ENCODE measurements at places on chromosomes 5 and 9. TPM values are rescaled to one million over a fixed set of nuclear protein-coding genes. Genes with fewer than 3 reads are reported as not detected.

Gene SOHLH1
- not detected for polyA plus RNA-seq

Gene SLCO4C1
- 32.8 TPM for polyA plus RNA-seq

Gene ARHGEF39
- 10.0 TPM for polyA plus RNA-seq

Gene UBAP2
- 43.5 TPM for polyA plus RNA-seq

Gene TNFAIP8
- 26.0 TPM for polyA plus RNA-seq

Gene MARCOL
- polyA plus RNA-seq, result not detected

Gene SUSD3
- polyA plus RNA-seq, result 11.4 TPM

- no peak for DNase-seq
These were observed 365.2 kb downstream of the PDE4D start for GRCh38 chr5:59528202-59528862.

DNA sequence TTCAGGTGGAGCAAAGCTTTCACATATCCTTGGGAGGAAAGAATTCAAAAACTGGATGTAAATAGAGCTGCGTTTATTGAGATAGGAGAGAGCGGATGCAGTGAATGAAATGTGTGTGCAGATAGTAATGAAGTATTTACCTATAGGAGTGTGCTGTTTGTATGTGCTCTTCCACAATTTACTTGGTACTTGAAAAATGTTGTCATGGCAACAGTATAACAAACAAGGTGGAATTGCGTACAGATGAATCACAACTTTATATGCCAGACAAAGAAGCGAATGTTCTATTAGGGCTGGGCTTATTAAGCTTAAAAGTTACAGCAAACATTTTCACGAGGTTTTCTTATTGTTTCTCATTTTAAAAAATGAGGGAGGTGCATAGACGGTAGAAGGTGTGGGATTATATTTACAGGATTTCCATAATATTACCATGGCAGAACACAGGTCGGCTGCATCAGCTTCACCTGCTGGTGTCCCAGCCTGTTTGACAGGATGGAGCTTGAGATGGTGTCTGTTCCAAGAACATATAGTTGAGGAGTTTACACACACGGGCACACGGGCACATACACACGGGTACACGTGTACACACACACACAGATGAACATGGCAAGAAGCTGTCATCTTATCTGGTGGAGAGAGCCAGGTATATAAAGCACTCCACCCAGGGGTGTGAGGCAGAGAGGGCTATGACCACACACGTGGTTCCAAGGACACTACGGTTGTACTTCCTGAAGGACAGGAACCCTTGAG, 155.7 kb downstream of the RMI1 start:
- DNase-seq, result no peak

GRCh38 chr9:132171702-132172101, 9.8 kb downstream of the NTNG2 start:
- no peak for DNase-seq

GRCh38 chr5:28750251-28750650, 1711.9 kb upstream of the CDH9 start:
- DNase-seq, result no peak

DNA sequence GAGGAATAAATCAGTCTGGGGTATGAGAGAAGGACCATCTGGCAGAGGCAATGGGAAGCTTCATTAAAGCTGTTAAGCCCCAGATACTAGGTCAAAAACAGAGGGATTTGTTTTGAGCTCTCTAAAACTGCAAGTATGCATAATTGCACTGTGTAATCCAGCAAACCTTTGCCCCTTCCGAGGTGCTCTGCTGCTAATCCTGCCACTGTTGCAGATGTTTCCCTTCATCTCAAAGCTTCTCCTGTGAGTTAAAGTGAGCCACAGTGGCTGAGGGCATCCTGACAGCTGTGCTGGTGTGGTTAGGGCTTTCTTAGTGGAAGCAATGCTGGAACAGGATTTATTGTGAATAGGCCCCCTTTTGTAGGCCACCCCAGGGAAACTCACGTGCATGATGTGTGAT, 160.3 kb upstream of the TRPC7 start:
- DNase-seq, result no peak

DNA sequence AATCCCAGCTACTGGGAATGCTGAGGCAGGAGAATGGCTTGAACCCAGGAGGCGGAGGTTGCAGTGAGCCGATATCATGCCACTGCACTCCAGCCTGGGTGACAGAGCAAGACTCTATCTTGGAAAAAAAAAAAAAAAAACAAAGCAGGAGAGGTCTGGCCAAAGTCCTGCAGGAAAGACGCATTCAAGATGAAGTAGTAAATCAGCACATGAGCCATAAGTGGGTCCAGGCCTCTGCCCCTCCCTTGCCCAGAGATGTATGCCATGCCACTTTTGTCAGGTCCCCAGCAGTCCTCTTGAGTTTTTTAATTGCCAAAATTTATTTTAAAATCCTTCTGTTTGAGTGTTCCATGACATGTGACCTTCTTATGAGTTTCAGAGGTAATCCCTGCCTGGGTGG, 8.5 kb upstream of the PHF19 start:
- DNase-seq, result no peak

- DNase-seq, result no peak
These were observed 25.9 kb upstream of the IDNK start for GRCh38 chr9:83596899-83597504.

DNA sequence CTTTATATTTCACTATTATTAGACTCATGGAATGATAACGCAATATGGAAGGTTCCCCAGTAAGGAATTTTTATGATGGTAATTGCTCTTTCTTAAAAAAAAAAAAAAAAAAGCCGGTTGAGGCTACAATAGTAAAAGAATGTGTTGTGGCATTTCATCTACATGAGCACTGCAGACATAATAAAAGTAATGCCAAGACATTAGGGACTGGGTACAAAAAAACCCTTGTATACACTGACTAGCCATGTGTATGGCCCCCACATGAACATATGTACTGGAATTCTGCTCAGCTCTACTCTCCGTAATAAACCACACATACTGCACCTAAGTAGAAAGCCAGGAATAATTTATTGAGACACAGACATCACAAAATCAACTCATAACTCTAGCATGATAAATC, 218.4 kb downstream of the ADAMTS6 start:
- DNase-seq, result no peak

DNA sequence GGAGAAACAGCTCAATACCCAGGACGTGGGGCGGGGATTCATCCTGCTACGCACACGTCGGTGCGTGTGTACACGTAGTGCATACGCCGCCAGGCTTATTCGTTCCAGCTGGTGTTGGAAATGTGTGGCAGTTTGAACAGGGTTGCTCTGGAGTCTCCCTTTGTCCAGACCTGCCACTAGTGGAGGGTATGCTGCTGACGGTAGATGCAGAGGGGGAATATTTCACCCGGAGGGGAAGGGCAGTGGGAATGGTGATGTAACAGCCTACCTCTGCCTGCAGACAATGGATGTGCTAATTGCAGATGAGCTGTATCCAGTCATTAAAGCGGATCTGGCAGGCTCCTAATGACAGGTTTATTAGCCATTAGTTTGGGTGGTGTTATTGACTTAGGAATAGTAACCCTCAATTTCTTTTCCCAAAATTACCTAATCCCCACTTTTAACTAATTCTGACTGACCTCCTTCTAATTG, 142.7 kb downstream of the PAX5 start:
- DNase-seq, result no peak

GRCh38 chr5:175718401-175719108, 60.7 kb downstream of the HRH2 start:
- no peak for DNase-seq

DNA sequence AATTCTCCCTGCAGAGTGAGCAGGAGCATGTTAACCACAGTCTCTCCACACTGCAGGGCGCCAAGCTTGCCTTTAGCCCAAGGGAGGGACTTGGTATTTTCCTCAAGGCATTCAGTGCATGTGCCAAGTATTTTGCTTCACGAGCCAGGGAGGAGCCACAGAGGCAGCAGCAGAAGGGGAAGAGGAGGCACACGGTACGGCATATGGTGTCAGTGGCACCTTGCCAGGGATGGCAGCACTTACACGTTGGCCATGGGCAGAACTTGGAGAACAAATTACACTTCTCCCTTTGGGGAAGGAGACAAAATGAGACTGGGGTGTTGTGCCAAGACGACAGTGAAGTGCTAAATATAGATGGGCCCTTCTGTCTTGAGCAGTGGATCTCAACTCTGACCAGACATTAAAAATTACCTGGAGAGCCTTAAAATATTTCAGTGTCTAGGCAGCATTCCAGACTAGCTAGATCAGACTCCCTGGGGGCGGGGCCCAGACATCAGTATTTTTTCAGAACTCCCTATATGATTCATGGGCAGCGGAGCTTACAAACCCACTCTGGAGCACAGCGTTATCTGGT, 155.8 kb downstream of the DRD1 start:
- DNase-seq, result no peak

- DNase-seq, result no peak
These were observed 66.7 kb downstream of the SMIM23 start for GRCh38 chr5:171852255-171852681.

- no peak for DNase-seq
These were observed 153.3 kb upstream of the SLC12A2 start for GRCh38 chr5:127930311-127930710.

DNA sequence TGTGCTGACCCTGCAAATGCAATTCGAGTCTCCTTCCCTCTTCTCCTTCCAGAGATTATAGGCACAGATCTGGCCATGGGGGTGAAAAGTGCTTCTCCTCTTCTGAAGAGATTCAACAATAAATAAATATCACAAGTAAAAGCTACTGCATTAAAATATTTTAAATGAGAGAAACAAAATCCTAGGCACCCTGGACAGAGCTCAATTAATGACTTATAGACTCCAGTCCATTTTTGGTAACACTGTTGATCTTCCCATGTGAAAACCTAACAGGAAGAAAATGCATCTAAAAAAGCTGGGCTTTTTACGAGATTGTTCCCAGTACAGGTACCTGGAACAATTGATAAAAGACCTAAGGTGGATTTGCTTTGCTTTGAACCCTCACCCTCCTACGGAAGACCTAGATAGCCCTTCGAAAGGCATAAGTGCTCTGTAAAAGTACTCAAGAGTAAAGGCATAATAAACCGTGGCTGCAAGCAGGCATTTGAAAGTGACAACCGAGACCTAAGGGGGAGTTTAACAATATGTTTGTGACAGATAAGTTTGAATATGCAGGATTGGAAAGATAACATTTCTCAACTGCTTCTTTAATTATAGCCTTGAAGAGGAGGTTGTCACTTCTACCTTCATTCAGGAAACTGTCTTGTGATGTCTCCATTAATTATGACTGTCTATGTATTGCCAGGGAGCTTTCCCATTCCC, 29.4 kb upstream of the MED10 start:
- no peak for DNase-seq

GRCh38 chr5:143569722-143570567, 166.5 kb upstream of the NR3C1 start:
- no peak for DNase-seq

DNA sequence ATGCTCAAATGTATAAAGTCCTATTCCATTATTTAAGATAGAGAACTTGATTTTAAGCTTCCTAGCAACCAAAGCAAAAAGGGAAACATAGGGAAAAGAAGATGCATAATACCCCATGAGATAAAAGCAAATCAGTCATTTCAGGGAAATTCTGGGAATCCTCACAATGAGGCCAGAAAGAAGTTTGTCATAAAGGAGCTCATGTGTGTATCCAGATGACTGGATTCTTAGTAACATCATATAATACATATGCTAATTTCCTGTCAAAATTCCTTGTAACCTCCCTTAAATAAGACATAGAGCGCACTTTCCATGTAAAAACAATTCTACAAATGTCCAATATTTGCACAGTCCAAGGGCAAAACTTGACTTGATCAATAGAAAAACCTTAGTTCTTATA, 411.0 kb upstream of the WWC1 start:
- no peak for DNase-seq

- no peak for DNase-seq
These were observed 183.1 kb downstream of the PALM2AKAP2 start for GRCh38 chr9:109963079-109963478.

DNA sequence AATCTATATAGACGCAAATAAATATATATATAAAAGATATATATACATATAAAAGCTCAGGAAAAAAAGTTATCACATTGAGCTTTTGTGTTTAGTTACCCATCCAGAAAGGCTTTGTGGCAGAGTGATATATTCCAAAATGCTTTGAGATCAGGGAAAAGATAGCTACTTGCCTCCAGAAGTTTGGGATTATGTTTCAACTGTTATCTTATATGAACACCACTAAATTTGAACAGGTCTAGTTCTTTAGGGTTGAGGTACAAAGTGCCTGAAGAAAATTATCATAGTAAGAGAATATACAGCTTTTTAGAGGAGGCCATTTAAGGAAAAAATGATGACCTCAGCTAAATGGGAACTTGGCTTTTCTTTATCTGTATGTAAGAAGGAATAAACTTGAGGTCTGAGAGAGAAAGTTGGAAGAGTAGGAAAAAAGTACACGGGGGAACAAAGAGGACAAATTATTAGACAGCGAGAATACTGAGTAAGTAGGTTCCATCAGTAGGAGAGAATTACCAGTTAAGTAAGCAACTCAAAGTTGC, 2.4 kb downstream of the ERP44 start:
- DNase-seq, result no peak

GRCh38 chr9:108746864-108747263, 108.9 kb downstream of the ACTL7B start:
- no peak for DNase-seq

DNA sequence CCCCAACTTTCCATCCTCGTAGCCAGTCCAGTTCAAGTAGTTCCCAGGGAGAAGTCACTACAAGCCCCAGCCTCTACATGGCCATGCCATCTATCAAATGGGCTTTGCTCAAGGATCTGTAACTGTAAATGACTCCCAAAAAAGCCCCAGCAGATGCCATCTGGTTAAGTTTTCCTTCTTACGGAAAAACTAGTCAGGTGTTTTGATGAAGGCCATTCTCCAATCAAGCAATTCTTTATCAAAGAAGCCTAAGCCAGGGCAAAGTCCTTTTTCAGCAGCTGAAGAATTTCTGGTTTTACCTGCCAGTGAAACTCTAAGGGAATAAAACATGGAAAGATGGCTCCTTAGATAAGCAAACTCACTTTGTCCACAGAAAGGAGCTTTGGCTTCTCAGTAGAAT, 21.9 kb upstream of the ZNF622 start:
- DNase-seq, result no peak

DNA sequence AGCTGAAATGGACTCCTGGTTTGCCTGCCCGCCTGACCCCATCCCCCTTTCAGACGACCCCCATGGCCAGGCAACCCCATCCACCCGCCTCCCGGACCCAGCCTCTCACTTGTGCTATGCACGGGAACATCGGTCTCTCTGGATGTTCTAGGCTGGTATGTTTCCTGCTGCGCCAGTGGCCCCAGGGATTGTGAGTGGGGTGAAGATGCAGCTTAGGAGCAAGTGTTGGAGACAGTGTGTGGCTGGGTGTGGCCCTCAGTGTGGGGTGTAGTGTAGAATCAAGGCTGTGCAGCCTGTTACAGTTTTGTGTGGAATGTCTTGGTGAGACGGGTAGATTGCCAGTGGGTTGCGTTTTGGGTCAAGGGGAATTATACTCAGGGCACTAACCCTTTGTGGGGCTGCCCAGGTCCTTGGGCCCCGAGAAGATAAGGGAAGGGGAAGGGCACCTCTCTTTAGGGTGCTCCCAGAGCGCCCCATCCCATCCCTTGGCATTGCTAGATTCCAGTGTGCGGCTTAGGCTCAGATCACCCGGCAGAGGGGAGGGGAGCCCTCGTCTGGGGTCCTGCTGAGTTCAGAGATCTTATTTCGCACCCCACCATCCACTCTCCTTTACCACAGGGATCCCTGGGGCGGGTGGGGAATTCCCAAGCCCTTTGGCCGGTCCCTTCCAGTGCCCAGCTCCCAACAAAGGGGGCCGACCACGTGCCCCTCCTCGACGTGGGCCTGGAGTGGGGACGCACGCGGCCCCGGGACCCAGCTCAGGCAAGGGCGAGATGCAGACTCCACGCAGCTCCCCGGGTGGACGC, 4.6 kb downstream of the IER5L start:
- DNase-seq, result no peak

- no peak for DNase-seq
These were observed 39.3 kb downstream of the GLRA1 start for GRCh38 chr5:151885138-151885908.

- DNase-seq, result no peak
These were observed 22.1 kb upstream of the MARCHF6 start for GRCh38 chr5:10331341-10331796.

Data from renal cortex interstitium (tissue), 15 donors.